Tibial nerve (tissue), 4 donors: ENCODE measurements at places on chromosomes 4 and X.

GRCh38 chrX:51047950-51048349, 137.4 kb downstream of the BMP15 start:
- no peak for DNase-seq

- no peak for DNase-seq
These were observed 44.9 kb downstream of the CLNK start for GRCh38 chr4:10639664-10640063.

GRCh38 chr4:185322803-185323202, 72.9 kb downstream of the LRP2BP start:
- no peak for DNase-seq

DNA sequence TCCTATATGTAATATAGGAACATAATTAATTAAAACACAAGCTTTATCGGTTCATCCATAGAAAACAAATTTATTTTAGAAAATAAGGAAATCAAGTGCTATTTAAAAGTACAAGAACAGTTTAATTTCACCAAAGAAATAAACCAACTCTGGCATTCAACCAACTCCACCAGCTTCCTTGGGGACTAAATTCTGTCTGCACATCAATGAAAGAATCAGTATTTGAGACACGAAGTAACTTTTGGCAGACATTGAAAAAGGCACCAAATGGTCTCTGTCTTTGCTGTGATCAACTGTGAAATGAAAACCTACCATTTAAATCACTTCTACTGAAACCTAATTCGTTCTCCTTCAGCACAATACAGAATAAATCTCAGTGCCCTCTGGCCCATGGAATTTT, 719.7 kb upstream of the GRIA3 start:
- DNase-seq = no peak

- DNase-seq = no peak
These were observed 15.2 kb downstream of the SEPTIN11 start for GRCh38 chr4:76964769-76965168.

- DNase-seq = no peak
These were observed 15.8 kb upstream of the PDE6B start for GRCh38 chr4:609400-610050.

- no peak for DNase-seq
These were observed 32.6 kb downstream of the DCK start for GRCh38 chr4:71026086-71026485.

DNA sequence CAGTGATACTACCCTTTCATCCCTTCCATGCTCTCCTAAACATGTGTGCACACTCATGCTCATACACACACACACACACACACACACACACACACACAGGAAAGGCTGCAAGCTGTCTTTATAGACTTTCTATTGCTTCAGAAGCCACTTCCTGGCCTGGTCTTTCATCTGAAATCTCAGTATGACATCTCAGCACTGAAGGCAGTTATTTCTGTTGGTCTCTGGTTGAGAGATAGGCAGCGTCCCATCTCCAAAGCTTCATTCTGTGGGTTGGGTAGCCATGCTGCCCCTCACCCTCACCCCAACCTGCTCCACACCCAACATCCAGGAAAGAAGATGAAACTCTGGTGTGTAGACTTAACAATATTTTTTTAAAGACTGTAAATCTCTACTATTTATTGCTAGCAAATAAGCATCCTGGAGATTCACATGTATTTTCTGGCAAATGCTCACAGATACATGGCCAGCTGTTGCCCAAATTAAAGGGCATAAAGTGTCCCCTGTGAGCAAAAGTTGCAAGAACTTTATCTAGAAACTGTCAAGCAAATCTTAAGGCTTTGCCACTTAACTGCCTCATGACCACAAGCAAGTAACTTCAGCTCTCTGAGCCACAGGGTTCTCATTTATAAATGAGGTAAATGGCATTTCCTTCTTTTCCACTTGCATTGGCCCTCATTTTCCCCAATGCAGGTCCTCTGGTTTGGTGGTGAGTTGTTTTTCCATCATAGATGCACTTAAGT, 189.8 kb upstream of the AFF2 start:
- DNase-seq = no peak

DNA sequence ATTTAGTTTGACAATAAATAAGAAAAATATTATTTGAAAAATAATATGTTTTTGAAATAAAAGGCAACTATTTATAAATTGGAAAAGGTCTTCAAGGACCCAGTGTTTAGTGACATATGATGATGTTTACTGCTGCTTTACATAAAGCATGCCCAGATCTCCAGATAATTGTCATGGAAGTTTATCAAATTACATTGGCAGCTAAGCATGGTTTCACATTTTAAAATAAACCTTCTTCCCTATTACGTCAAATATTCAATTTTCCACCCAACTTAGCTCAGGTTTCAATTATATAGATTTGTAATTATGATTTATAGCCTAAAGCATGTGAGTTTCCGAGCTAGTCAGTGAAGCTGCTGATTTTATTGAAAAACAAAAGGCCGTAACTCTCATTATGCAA, 417.2 kb downstream of the CFAP47 start:
- no peak for DNase-seq

GRCh38 chrX:108736509-108737479, at the start of gene IRS4:
IRS4 (minus strand) TSS chrX:108736563.
- DNase-seq = no peak

DNA sequence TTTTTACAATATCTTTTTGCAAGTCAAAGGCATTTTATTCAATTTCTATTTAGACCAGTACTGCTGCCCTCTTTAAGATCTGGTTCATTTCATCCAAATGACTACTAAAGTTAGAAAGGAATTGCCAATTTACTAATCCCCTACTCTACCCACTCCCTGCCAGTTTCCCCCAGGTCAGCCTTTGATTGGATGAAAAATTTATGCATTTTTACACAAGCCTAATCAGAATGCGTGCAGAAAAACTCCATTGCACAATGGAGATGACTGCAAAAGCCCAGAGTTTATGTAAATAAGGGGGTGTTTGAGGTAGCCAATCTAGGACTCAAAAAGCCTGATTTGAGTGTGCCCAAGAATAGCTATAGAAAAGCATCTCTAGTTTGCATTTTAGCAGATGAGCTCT, 310.6 kb downstream of the PABPC4L start:
- DNase-seq = no peak

DNA sequence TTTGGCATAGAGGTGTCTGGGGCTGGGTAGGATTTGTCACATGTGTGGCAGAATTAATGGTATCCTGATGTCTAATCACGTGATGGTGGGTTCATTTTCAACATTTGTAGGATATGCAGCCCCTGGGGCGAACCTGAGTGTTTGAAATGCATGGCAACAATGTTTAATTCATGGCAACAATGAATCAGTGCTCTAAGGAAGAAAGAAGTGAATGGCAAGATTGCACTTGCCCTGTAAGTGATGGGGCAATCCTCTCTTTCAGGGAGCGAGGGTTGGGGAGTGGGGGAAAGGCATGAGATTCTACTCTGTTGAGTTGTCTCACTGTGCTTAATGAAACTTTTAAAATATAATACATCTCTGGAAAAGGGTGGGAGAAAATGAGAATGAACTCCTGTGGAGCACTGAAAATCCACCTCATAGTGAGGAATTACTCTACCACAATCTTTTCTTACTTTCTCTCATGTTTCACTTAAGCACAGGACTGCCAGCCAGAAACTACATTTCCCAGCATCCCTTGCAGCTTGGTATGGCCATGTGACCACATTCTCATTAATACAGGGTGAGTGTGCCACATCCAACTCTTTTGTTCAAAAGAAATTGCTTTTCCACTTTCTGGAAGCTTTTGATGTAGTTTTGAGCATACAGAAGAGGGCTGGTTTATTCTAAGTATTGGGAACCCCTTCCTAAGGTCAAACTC, 64.0 kb upstream of the PGM2 start:
- DNase-seq = no peak

DNA sequence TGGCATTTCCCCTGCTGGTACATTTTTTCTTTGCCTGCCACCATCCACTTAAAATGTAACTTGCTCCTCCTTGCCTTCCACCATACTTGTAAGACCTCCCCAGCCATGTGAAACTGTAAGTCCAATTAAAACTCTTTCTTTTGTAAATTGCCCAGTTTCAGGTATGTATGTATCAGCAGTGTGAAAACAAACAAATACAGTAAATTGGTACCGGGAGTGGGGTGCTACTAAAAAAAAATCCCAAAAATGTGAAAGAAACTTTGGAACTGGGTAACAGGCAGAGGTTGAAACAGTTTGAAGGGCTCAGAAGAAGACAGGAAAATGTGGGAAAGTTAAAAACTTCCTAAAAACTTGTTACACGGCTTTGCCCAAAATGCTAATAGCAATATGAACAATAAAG, 16.3 kb downstream of the ARHGEF9 start:
- no peak for DNase-seq

DNA sequence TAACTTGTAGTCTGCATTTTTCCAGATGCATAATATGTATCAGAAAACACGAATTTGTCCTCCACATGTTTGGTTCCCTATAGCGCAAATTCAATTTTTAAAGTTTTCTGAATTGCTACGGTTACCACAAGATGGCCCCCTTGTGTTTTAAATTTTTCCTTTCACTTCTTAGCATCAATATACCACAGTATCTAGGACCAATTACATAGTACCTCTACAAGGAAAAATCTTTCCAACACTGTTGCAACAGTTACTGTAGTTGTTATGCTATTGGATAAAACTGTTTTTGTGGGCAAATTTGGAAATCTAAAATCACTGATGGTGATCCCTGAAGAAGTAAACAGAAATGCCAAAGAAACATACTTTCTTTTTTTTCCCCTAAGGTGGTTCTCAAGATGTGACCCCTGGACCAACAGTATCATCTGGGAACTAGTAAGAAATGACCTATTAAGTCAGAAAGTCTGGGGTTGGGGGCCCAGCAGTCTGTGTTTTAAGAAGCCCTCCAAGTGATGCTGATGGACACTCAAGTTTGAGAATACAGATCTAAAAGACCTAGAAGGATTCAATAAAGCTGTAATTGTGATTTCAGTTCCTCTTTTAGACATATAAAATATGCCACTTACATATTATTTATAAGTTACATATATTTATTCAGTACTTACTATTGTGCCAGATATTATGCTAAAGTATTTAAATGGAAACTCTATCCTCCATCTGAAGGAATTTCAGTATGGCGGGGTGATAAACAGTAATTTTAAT, 3.1 kb downstream of the ZGRF1 start:
- no peak for DNase-seq

- DNase-seq = no peak
These were observed 57.6 kb upstream of the APELA start for GRCh38 chr4:164819366-164819765.

- no peak for DNase-seq
These were observed 35.4 kb downstream of the CEP44 start for GRCh38 chr4:174318829-174319764.

DNA sequence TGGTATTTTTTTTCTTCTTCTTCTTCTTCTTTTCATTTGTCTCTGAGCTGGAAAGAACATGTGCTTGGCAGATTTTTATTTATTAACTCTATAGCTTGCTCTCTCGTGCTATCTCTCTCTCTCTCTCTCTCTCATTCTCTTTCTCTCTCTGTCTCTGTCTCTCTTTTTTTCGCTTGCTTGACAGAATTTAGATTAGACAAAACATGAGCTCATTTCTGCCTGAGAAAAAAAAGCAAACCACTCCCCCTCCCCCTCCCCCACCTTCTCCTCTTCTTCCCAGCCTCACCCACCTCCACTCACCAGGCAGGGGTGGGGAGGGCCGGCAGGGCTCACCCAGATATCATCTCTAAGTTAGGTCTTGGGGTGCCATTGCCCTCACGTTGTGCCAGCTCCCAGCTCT, 81.5 kb downstream of the PJA1 start:
- no peak for DNase-seq
